ENCODE measurements at places on chromosomes 3 and 15.

DNA sequence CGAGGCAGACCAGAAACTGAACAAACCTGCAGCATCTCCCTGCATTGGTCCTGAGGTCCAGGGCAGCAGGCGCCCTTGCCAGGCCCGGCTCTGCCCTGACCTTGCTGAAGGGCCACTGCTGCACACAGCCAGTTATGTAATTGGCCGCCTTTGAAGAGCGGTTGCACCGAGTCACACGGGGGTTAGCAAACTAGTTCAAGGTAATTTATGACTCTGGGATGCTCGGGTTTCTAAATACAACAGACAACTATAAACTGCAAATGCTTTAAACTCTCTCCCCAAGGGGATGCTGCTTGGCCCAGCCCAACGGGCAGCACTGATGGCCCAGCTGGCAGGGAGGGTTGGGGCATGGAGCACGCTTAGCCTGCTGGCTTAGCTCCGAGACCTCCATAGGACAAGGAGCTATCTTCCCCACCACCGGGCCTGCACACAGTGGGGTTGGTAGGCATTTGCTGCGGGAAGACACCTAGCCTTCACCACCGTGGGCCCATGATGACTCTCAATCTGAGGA lies 60.3 kb upstream of the IQSEC1 start:
- H3K4me3 ChIP-seq, result no peak overlapping the region
- no peak for DNase-seq
- no peak overlapping the region for H3K27ac ChIP-seq
- H3K27me3 ChIP-seq, result peaks cover 4% of the 10 kb centered on the region
- peaks cover 26% of the 10 kb centered on the region for H3K4me1 ChIP-seq

- no peaks in the 10 kb centered on the region for H3K36me3 ChIP-seq
- no peak overlapping the region for H3K4me3 ChIP-seq
- H3K27ac ChIP-seq, result peak overlapping the region; percentile 33
- H3K4me1 ChIP-seq, result peaks cover 49% of the 10 kb centered on the region
Measured at GRCh38 chr3:30292192-30292893, 314.1 kb upstream of the TGFBR2 start.

DNA sequence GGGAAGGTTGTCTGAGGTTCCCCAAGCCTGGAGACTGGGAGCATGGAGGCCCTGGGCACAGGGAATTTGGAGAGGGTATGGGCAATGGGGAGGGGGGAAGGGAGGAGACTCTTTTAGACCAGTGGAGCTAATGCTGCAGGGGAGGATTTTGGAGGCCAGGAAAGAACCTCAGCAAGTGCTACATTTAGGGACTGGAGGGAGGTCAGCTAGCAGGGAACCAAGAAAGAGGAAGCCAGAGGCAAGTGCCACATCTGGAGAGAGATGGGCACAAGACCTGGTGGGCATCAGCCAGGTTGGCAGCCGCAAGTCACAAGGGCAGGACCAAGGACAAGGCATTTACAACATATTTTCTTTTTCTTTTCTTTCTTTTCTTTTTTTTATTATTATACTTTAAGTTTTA lies 20.7 kb downstream of the PLEKHO2 start:
- peaks cover 5% of the 10 kb centered on the region for H3K27me3 ChIP-seq
- no peak overlapping the region for H3K27ac ChIP-seq
- DNase-seq, result no peak
- peaks cover 29% of the 10 kb centered on the region for H3K36me3 ChIP-seq
- H3K4me1 ChIP-seq, result peaks cover 10% of the 10 kb centered on the region

DNA sequence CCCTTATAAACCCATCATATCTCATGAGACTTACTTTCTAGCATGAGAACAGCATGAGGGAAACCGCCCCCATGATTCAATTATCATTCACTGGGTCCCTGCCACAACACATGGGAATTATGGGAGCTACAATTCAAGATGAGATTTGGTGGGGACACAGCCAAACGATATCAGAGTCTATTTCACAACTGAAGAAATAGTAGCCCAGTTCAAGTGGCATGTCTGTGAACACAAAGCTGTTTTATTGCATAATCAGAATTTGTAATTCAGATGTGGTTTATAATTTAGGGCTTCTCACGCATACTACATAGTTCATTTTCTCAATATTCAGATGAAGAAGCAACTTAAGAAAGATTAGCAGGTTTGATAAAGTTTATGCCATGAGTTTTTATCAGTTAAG lies 1188.0 kb upstream of the ALCAM start:
- H3K27ac ChIP-seq, result no peak overlapping the region
- no peaks in the 10 kb centered on the region for H3K4me1 ChIP-seq
- no peak for DNase-seq
- H3K36me3 ChIP-seq, result no peaks in the 10 kb centered on the region

- H3K4me3 ChIP-seq, result no peak overlapping the region
- H3K36me3 ChIP-seq, result no peaks in the 10 kb centered on the region
- no peak overlapping the region for H3K27ac ChIP-seq
- DNase-seq, result peak; percentile 1
Measured at GRCh38 chr3:42745776-42746454, 27.1 kb downstream of the CCDC13 start.

GRCh38 chr3:168939651-168940238 lies 723.8 kb downstream of the MECOM start:
- H3K4me1 ChIP-seq, result no peaks in the 10 kb centered on the region
- H3K4me3 ChIP-seq, result no peak overlapping the region
- H3K36me3 ChIP-seq, result no peaks in the 10 kb centered on the region
- H3K27me3 ChIP-seq, result no peaks in the 10 kb centered on the region
